GM18507 (cell line): ENCODE measurements at places on chromosomes 5 and 9.

GRCh38 chr5:59790376-59790775, 103.2 kb downstream of the PDE4D start:
- no peak for DNase-seq

- no peak for DNase-seq
Measured at GRCh38 chr5:59356813-59357380, 536.6 kb downstream of the PDE4D start.

- no peak for DNase-seq
Measured at GRCh38 chr9:109205526-109205925, 38.5 kb upstream of the FRRS1L start.

- no peak for DNase-seq
Measured at GRCh38 chr5:150989695-150990094, 30.7 kb upstream of the GPX3 start.

DNA sequence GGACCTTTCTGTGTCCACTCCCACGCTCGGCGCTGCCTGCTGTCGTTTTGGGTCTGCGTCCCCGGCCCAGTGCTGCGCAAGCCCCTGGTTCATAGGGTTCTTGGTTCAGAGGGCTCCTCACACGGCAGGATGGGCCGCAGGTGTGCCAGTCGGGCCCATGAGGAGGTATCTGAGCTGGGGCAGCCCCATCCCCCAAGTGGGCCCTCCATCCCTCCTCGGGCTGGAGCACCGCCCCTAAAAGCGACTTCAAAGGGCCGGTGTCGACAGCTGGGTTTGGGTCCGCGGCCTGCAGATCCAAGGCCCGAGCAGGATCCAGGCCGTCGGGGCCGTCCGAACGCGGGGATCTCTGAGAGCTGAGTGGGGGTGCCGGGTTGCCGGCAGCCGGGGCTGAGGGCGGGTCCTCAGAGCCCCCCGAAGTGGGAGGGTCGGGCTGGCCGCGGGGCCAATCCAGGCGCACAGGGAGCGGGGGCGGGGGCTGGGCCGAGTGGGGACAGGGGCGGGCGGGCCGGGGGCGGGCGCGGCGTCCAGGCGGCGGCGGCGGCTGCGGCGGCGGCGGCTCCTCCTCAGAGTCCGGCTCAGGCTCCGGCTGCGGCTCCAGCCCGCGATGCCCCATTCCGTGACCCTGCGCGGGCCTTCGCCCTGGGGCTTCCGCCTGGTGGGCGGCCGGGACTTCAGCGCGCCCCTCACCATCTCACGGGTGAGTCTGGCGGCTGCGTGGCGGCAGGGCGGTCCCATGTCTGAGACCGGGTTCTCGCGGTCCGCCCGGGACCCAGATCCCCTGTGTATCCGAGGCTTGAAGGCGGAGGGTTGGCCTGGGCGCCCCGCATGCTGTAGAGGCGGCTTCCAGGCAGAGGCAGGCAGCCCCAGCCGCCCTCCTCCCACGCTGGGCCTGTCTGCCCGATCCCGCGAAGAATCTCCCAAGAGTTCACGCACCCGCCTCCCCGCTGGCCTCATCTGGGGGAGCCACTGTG, at the start of gene PDLIM4:
TSS of gene PDLIM4 (plus strand) at position 566 of the 971 bp plus-strand sequence. CDS start at position 605, 39 bp downstream.
- DNase-seq, result no peak

DNA sequence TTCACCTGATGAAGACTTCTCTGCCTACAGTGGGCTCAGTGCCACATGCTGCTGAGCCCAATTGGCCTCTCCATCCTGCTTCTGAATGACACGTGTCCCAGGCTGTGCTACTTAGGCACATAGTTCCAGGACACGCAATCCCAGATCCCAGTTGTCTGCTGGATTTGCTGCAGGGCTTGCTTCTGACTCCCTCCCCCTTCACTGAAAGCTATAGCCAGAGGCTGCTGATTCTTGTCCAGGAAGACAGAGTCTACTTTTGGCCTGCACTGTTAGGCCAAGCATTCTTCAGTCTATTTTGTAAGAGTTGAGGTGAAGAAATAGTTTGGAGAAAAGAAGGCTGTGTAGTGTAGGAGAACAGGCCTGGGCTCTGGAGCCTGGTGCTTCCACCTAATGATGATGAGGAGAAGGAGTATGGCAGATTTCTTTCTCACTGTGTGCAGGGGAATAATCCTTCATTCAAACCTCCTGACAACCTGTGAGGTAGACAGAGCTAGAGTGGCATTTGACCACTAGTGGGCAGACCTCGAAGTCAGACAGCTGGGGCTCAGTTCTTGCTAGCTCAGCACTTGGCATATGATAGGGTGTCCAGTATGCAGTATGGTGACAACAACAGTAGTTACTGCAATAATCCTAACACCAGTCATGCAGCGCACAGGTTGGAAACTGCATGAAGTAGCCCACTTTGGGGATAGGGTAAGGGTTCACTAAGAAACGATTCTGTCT, 19.5 kb upstream of the ASPN start:
- DNase-seq, result no peak

GRCh38 chr9:137679695-137680305, 61.0 kb downstream of the EHMT1 start:
- DNase-seq, result no peak

DNA sequence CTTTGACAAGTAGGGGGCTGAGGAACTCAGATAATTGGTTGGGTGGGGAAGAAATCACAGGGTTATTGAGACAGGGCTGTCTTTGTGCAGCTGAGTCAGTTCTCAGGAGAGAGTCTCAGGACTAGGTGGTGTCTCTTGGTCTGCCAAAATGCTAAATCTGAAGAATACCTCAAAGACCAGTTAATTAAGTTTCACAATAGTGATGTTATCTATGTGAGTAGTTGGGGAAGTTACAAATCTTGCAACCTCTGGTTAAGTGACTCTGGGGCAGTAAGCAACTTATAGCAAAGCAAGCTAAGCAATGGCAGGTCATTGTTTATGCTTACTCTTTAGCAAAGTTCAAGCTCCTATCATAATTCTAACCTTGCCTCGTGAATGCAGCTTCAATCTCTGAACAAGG, 53.6 kb downstream of the GIN1 start:
- no peak for DNase-seq

- DNase-seq, result no peak
Measured at GRCh38 chr5:39055768-39056398, 18.3 kb downstream of the RICTOR start.

GRCh38 chr5:95967236-95967635, 5.6 kb upstream of the ELL2 start:
- DNase-seq, result no peak

GRCh38 chr5:154754460-154755360, 467 bp upstream of the LARP1 start:
- DNase-seq, result peak; percentile 98

- DNase-seq, result no peak
Measured at GRCh38 chr5:28234356-28234968, 1196.1 kb upstream of the CDH9 start.

- no peak for DNase-seq
Measured at GRCh38 chr5:52786949-52787599, 642 bp upstream of the ITGA1 start.

- DNase-seq, result no peak
Measured at GRCh38 chr9:79480639-79481038, 91.1 kb upstream of the TLE4 start.

GRCh38 chr5:2187687-2188086, 305.0 kb upstream of the IRX4 start:
- DNase-seq, result no peak

GRCh38 chr9:2593744-2594143, 27.8 kb upstream of the VLDLR start:
- no peak for DNase-seq

DNA sequence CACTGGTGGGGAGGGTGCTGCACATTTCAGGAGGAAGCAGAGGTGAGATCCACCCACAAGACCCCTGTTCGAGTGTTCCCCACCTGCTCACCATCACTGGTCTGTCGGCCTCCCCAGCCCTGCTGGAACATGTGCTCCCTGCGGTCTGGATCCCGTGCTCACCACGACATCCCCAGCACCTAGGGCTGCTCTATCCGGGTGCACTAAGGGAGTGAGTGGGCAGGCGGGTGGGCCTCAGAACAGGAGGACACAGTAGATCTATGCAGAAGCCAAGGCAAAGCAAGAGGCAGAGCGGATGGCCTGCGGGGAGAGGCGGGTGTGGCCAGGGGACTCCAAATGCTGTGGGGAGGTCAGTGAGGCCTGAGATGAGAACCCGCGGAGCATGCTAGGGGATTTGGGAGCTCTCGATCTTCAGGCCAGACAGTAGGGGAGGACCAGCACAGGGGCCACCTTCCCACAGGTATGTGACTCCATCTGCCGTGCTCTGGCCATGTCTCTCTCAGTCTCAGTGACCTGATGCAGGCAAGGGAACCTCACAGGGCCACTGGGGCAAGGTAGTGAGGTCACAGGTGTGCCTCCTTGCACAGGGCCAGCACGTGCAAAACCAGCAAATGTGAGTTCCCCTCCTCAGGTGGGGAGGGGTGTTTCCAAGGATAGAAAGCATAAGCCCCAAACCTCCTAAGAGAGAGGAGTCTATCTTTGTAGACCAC, 134.2 kb downstream of the ZNF354C start:
- DNase-seq, result no peak

- no peak for DNase-seq
Measured at GRCh38 chr5:143302341-143303045, 101.0 kb downstream of the NR3C1 start.

DNA sequence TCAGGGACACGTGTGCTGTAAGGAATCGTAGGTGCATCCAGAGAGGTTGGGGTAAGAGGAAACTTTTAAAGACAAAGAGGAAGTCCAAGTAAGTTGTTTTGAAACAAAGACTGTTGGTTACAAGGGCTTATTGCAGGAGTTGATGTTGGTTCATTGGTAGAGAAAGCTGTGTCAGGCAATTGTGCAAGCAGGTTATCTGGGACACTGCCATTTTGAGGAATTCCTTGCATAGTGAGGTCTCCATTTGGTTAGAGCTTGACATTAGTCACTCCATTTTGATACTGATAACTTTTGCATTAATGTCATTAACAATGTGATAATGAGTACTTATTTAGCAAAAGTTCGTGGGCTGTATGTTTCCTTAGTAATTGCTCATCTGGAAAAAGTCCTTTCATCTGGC, 24.9 kb downstream of the CNOT6 start:
- DNase-seq, result no peak

GRCh38 chr5:107615299-107615817, 55.4 kb downstream of the EFNA5 start:
- no peak for DNase-seq

DNA sequence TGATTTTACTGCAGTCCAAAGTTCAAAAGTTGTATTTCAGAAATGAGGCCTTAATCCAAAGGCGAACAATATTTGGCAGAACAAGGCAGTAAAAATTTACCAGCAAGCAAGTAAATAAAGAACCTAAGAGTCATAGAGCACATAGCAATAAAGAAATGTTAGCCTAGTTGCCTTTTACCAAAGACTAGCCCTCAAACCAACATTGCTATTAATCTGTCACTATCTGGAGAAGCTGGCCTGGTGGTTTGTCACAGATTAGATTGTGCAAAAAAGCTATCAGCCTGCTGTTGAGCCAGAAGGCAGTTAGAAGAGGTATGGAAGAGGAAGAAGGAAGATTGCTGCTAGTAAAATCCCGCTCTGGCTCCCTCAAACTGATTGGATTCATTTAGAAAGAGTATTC, 304.7 kb upstream of the KLF4 start:
- DNase-seq, result no peak

DNA sequence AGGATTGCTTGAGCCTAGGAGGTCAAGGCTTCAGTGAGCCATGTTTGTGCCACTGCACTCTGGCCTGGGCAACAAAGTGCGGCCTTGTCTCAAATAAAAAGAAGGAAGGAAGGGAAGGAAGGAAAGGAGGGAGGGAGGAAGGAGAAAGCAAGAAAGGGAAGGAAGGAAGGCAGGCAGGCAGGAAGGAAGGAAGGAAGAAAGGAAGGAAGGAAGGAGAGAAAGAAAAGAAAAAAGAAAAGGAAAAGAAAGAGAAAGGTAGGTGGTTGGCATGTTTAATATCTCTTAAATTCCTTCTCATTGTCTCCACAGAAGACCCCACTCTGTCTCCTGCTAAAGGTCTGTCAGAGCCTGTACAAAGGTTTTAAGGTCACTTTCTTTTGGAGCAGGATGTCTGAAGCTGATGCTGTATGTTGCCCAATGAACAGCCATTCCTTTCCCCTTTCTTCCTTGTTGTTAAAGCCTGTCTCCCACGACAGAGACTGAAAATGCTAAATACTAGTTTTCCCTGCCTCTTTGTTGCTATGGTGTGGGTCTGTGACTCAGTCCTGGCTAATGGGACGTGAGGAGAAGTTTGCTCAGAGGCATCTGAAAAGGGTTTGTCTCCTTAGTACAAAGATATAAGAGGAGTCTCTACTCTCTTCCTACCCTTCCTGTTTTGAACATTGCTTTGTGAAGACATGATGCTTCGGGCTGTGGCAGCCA, 213.3 kb downstream of the PCSK1 start:
- no peak for DNase-seq

DNA sequence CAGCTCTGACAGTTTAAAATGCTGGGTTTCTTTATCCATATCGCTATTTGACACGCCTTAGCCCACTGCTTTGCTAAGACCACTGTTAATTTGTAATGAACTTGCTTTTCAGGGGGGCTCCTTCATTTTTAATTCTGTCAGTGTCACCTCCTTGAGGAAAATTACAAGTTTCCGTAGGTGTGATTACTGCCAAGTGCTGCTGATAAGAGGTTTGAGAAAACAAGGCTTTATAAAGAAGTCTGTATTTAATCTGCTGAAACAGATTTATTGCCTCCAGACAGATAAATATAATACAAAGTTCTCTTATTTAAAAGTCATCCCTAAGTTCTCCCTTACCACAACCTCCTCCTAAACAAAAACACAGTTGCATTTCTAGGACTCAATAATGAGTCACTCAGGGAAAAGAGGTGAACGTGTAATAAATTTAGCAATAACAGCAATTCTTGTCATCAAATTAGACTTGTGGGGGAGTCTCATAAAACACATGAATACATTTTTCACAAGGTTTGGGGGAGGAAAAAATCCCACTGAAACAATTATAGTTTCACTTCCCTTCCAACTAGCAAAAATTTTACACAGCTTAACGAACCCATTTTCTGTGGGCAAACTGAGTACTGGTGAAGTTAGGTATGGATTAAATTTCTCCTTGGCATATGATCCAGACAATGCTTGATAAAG, 72.8 kb downstream of the MAPKAP1 start:
- no peak for DNase-seq

GRCh38 chr5:8634219-8634618, 765.3 kb downstream of the MTRR start:
- DNase-seq, result no peak

GRCh38 chr9:115167175-115167574, 49.2 kb upstream of the TNC start:
- no peak for DNase-seq

DNA sequence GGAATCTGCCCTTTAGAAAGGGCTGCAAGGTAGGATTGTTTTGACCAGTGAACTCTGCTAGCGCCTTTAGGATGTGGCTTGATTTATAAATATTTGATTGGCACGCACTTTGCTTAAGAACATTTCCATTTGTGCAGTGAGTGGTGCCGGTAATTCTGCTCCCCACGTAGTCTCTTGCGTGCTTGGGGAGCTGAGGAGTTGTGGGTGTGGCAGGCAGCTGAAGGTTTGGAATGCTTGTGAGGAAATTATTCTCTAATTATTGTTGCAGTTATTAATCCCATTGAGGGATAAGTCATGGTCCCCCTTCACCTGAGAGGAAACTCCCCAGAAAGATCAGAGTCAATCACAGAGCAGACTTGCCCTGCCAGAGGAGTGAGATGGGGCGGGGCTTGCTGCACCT, 76.7 kb downstream of the FGF1 start:
- DNase-seq, result no peak
